ENCODE measurements at places on chromosomes 5 and 9.

- no peak for DNase-seq
These were observed 28.2 kb upstream of the CCNB1 start for GRCh38 chr5:69138766-69139165.

DNA sequence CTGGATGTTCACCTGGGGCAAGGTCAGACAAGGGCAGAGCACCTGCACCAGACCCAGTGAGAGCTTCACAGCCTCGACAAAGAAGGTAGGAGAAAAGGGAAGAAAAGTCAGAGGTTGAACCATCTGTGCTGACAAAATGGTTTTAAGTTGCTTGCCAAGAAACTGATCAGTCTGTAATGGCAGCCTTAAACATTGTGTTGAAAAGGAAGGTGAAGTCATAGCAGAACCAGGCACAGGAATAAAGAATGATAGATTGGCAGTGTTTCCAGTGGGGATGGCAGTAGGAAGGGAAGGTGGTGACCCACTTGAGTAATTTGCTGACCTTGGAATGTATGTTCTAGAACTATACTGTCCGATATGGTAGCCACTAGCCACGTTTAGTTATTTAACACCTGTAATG, 34.2 kb downstream of the HTR4 start:
- no peak for DNase-seq

DNA sequence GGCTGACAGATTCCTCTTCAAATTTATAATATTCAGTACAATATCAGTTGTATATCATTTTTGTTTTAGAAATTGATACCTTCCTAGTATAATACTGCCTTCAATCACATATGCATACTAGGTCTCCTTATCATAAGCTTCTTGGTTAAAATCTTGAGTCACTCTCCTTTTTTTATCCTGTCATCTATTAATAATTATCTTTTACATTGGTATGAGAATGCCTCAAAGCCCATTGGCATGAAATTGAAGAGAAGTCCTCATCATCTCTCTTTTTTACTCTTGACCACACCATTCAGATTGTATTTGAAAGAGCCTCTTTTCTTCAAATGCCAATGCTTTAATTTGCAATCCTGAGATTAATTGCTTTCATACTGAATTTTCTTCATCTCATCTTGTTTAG, 810.3 kb downstream of the BRINP1 start:
- DNase-seq: no peak

DNA sequence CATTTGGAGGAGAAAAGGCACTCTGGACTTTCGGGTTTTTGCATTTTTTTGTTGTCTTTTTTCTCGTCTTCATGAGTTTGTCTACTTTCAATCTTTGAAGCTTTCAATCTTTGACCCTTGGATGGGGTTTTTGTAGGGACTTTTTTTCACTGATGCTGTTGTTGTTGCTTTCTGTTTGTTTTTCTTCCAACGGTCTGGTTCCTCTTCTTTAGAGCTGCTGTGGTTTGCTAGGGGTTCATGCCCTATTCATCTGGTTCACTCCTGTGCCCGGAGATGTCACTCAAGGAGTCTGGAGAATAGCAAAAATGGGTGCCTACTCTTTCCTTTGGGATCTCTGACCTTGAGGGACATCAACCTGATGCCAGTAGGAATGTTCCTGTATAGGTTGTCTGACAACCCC, 378.6 kb upstream of the TYRP1 start:
- DNase-seq: no peak

- DNase-seq: no peak
These were observed 77.8 kb upstream of the CCDC112 start for GRCh38 chr5:115374057-115374775.

- DNase-seq: peak; percentile 70
These were observed 47.5 kb downstream of the DBH start for GRCh38 chr9:133683586-133684120.

DNA sequence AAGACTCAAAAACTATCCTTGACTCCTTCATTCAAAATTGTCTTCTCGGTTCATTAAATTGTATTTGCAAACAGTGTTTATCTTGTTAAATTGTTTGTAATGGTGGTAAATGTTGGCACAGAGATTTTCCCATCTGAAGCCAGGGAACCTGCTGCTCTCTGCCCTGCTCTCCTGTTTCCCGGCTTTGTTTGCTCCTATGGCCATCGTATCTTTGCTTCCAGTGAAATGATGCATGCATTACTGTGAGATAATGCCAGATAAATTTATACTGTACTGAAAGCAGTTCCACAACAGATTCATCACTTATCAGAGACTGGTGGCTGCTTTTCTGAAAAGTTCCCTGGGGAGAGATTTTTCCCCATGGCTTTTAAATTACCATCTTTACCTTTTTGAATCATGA, 81.4 kb downstream of the CD180 start:
- DNase-seq: no peak

- no peak for DNase-seq
These were observed 86.6 kb upstream of the SAP30L start for GRCh38 chr5:154359221-154359573.

DNA sequence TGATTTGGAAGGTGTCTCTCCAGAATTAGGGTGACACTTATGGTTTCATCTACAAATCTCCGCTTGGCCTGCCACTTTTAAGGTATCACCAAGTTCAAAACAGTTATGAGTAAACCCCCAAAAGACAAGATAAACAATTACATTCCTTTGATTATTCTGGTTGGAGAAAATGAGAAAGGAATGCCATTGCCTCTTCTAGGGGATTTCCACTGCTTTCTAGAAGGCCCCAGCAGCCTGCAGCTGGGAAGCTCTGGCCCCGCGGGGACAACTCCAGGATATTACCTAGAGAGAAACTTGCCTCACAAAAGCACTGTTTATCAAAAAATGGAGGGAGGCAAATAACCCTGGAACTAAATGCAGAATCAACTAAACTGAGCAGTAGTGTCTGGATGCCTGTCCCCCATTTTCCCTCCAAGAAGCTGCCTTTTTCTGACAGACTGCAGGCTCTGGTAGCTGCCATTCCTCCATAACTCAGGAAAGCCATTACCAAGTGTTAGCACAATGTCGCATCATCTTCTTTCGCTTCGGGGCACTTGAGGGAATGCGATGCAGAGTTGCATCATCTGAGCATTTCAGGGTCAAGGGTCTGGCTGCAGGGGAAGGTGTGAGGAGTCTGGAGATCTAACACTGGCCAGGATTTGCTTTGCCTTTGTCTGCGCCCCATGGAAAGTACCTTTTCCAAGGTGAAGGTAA, 71.5 kb upstream of the PLPP6 start:
- DNase-seq: no peak

GRCh38 chr9:122106576-122106975, 13.5 kb upstream of the TTLL11 start:
- DNase-seq: no peak

DNA sequence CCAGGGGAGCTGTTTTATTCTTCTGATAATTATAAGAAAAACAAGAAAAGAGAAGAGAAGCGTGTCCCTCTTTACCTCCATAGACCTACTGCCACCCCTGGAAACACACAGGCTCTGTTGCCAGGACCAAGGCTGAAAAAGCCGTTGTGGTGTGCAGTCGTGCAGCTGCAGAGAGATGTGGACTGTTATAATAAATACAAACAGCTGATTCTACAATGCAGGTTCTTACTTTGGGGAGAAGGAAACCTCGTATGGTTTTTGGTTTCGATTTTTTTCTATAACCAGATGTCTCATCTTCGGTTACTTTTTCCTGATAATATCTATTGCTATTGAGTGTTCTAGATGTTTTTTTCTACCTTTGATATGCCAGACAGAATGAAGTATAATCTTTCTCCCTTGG, 28.1 kb downstream of the FYB1 start:
- no peak for DNase-seq

DNA sequence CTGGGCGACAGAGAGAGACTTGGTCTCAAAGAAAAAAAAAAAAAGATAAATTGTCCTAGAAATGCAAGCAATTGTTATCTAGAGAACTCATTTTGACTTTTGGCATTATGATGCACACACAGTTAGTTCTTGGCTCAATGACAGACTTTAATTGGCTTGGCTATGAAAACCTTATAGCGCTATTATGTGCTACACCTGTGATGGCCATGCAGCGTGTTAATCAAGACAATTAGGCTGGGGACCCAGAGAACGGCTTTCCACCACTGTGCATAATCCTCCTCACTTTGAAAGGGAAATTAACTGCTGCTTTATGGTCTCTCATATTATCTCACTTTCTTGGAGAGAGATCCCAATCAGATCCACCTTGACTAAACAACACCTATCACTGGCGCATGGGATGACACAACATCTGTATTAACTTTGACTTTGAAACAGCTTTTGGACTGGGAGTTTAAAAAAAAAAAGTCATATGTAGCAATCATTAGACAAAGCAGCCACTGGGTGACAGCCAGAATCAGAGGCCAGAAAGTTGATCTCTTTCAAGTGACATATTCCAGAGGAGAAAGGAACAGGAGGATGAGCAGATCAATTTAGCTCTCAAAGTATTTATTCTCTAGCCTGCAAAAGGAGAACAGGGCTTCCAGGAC, 132.5 kb downstream of the PPP2R2B start:
- no peak for DNase-seq

GRCh38 chr9:115596021-115596745, 478.2 kb upstream of the TNC start:
- DNase-seq: no peak

- DNase-seq: no peak
These were observed 192.9 kb upstream of the RAD23B start for GRCh38 chr9:107090218-107090617.

- DNase-seq: no peak
These were observed 29.1 kb downstream of the FGD3 start for GRCh38 chr9:92976431-92976830.

DNA sequence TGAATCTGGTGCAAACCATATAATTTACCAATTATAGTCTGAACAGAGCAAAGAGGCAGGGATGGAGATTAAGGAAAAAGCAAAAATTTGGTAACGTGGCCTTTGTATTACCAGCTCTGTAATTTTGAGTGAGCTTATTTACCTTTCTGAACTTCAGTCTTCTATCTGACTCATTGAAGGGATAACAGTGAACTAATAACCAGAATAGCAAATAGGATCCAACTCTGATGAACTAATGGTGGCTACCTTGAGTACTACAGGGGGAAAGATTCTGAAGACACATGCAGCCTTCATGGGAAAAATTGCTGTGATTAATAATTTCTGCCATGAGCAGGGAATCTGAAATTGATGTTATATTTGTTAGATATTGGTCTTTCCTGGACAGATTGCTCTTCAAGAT, 23.0 kb upstream of the LARP1 start:
- no peak for DNase-seq

DNA sequence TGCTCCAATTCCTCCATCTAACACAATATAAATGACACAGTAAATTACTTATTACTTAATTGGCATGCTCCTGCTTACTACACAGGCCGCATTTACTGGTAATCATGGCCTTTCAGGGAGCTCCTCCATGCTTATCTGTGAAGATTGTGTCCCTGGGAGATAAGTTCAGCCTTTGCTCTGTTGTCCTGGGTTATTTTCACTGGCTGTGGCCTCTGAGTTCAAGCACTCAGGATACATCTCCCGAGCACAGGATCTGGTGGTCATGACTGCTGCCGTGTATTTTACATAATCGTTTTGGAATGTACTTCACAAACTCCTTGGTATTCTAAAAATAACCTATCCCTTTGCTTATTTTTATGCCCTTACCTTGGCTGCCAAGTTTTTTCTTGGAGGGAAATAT, 215.7 kb downstream of the ICE1 start:
- DNase-seq: no peak

DNA sequence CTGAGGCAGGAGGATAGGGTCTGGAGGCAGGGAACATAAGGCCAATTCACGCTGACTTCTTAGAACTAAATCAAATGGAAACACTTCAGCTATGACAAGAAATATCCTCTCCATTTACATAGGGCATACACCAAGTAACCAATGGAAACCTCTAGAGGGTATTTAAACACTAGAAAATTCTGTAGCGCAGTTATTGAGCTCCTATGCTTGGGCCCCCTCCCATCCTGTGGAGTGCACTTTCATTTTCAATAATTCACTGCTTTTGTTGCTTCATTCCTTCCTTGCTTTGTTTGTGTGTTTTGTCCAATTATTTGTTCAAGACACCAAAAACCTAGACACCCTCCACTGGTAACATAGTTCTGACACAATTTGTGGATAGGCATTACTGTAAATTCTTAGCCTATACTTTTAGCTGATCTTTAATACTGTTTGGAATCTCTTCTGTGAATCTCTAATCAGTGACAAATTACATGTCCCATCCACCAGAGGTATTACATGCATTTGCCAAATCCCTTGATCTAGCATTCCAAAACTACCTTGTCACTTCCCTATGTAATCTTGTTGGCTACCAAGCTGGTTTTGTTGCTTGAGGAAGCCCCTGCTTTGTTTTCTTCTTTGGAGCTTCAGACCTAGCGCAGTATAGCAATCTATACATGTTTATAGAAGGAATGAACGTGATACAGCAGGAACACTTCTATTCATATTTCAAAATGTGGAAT, 61.6 kb downstream of the ST8SIA4 start:
- no peak for DNase-seq

- DNase-seq: no peak
These were observed 2.0 kb upstream of the MEIKIN start for GRCh38 chr5:131947445-131947844.

DNA sequence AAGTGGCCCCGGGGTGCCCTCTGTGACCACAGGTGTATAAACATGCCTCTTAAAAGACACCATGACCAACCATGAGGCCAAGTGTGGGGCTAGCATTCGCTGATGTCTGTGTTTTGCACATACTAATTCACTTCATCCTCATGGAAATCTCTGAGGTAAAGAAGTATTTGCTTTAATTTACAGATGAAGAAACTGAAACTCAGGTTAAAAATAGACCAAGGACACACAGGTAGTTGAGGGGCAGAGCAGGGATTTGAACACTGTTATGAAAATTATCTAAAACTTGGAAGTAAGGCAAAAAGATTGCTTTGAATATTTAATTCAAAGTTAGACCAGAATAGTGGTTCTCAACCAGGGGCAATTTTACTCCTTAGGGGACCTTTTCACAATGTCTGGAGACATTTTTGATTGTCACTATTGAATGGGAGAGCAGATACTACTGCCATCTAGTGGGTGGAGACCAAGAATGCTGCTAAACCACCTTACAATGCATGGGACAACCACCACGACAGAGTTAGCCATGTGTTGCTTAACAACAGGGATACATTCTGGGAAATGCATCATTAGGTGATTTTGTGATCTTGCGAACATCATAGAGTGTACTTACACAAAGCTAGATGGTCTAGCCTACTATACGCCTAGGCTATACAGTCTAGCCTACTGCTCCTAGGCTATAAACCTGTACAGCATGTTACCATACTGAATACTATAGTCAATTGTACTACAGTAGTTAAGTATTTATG, 8.0 kb upstream of the FXN start:
- peak; percentile 11 for DNase-seq

- DNase-seq: no peak
These were observed 120.4 kb upstream of the RETREG1 start for GRCh38 chr5:16737209-16737608.

- no peak for DNase-seq
These were observed 67.3 kb upstream of the CDH10 start for GRCh38 chr5:24712047-24712446.

DNA sequence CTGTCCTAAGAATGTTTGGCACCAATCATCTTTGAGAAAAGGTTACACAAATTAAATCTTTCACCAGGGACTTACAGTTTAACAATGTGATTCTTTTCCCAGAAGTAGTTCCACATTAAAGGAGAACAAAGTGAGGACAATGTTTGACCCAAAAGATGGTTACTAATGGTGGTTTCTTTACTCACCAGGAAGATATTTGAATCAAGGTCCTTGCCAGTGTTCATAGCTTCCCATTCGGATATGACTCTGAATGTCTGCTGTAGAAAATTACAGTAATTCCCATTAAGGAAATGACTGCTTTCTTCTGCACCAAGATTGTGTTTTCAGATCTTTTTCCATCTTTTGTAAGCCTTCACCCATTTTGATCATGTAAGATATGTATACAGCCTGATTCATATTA, 114.6 kb upstream of the ADAMTSL1 start:
- no peak for DNase-seq

GRCh38 chr9:72315089-72315509, 49.9 kb downstream of the ZFAND5 start:
- DNase-seq: no peak
